ENCODE measurements at places on chromosomes 2 and 18. TPM values are rescaled to one million over a fixed set of nuclear protein-coding genes. Genes with fewer than 3 reads are reported as not detected.

GRCh38 chr2:217193431-217194340, 333.8 kb upstream of the TNP1 start:
- DNase-seq, result no peak

The KCNK3 gene
- 11.4 TPM for polyA plus RNA-seq

The KCNG2 gene
- 0.46 TPM for polyA plus RNA-seq

The LOXHD1 gene
- 0.11 TPM for polyA plus RNA-seq

The DCAF17 gene
- 9.3 TPM for polyA plus RNA-seq

GRCh38 chr2:76391678-76392077, 681.0 kb upstream of the GCFC2 start:
- DNase-seq, result no peak

DNA sequence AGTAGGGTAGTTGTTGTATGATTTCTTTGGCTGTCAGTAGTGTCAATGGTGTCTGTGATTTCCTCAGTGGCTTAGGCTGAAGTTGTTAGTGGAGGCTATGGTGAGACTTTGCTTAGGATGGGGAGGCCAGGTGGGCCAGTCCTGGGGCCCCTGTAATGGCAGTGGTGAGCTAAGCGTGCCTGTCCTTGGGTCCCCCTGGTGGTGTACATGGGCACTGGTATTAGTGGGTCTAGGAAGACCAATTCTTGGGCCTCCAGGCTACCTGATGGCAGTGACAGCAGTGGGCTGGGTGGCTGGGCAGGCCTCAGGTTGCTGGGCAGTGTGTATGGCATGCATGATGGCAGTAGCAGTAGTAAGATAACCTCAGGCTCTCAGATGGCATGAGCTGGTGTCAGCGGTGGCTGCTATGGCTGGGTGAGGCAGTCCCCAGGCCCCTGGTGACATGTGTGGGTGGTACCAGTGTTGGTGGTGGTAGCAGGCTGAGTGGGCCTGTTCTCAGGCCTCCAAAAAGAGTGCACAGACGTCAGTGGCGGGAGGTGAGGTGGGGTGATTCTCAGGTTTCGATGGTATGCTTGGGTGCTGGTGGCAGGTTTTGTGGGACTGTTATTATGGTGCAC, 103.2 kb downstream of the KLHL14 start:
- no peak for DNase-seq

DNA sequence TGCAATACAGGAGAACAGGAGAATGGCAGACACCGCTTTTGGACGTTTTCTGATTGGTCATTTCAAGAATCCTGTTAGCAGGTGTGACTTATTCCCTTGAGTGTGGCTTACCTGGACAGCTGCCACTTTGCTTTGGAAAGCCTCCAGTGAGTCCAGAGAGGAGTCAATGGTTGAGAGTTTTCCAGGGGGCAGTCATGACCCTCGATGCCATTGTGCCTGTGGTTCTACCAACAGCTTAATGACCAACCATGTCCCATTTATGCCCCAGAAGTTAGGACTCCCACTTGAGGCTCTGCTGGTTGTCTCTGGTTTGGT, 12.4 kb downstream of the IGFBP2 start:
- DNase-seq, result no peak

The IL36G gene
- polyA plus RNA-seq, result not detected

The CXCR2 gene
- polyA plus RNA-seq, result 0.77 TPM

DNA sequence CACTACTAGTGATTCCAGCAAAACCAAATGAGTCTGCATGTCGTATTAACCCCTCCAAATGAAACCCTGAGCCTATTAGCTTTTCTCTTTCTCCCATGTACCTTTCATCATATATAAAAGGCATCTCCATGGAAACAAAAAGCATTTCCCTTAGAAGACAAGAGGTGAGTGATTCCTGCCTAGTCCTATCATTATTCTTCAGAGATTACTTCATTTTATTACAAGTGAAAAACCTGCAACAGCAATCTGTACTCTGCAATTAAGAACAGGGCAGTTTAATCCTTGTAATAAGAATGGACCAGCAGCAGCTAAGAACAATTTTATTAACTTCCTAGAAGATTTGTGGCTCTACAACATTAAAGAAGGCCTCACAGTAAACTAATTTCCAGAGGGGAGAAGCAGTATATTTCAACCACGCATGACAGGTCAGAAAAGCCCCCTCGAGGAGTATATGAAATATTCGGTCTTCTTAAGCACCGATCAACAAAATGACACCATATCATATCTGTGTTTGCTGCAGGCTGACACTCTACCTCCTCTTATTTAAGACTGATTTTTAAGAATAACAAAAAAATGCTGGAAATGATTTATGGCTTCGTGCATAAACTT, 132.3 kb upstream of the TFPI start:
- DNase-seq, result no peak

The CYS1 gene
- polyA plus RNA-seq, result 6.2 TPM

- DNase-seq, result no peak
These were observed 38.2 kb downstream of the AOX1 start for GRCh38 chr2:200624026-200624425.

The SRD5A2 gene
- polyA plus RNA-seq, result 2.4 TPM

DNA sequence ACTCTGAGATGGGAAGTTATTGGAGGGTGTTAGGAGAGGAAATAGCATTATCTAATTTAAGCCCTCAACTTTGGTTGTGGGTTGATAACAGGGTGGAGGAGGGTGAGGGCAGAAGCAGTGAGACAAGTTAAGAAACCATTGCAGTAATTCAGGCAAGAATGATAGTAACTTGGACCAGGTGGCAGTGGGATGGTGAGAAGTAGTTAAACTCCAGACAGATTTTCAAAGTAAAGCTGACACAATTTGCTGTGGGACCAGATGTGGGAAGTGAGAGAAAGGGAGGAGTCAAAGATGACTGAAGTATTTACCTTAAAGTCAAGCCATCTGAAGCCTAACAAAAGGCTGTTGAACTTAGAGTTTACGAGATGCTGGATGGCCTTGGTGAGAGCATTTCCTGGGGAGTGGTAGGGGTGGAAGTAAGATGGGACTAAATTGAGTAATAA, 163.2 kb upstream of the KLF7 start:
- no peak for DNase-seq

- no peak for DNase-seq
These were observed 616.7 kb upstream of the REG3G start for GRCh38 chr2:78408795-78409118.

The IL1RL1 gene
- polyA plus RNA-seq, result 7.3 TPM

- no peak for DNase-seq
These were observed 403.1 kb upstream of the TRIB2 start for GRCh38 chr2:12313445-12314126.
